ENCODE measurements at places on chromosomes 1 and 21.

GRCh38 chr1:216057063-216057462 lies 366.2 kb downstream of the USH2A start:
- DNase-seq, result no peak

- DNase-seq, result peak; percentile 16
These were observed 61.9 kb downstream of the WNT9A start for GRCh38 chr1:227885648-227886502.

DNA sequence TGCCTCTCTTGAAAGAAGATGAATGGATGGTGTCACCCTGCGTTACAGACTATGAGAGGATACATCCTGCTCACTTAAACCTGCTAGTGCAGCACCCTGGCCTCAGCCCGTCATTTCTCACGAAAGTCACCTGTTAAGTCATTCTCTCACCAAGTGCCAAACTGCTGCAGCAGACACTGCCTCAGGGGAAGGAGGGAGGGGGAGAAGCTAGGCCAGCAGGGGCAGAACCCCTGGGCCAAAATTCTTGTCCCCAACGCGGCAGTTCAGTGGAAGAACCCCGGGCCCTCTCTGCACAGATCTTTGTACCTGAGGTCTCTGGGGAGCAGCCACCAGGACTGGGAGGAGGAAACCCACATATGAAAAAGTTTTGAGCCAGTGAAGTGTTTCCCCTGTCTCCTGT lies 37.6 kb downstream of the SYT6 start:
- DNase-seq, result no peak

GRCh38 chr1:41431490-41432350 lies 52.8 kb downstream of the EDN2 start:
- DNase-seq, result no peak

DNA sequence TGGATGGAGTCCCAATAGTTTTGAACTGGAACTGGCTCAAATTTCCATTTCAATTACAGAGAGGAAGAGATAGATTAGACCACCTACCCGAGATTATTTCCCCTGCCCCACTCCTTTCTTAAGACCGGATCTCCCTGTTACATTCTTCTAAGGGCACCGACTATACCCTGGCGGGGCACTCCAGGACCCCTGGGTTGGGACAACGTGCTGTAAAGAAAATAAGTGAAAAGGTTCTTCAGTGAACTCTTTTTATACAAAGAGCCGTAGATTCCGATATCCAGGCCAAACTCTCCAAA lies 6.7 kb downstream of the NR5A2 start:
- no peak for DNase-seq

DNA sequence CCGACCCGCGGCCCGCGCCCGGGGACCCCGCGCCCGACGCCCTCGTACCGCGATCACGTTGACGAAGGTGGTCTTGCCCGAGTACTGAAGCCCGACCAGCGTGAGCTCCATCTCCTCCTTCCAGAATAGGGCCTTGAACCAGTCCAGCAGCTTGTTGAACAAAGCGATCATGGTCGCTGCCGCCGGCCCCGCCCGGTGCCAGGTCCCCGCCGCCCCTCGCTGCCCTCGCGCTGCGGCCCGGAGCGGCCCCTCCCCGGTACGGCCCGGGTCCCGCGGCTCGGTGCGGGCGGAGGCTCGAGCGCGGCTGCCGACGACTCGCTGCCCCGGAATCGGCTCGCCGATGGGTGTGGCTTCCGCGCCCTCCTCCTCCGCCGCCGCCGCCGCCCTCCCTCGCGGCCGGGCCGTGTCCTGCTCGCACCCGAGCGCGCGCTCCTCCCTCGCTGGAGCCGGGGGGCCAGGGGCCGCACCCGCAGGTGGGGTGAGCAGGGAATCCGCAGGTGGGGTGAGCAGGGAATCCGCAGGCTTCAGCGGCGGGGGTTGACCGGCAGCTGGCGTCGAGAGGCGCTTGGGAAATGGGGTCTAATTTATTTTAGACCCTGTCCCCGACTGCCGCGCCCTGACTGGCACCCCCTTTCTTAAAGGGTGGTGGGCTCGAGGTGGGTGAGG lies at the start of gene ARL8A:
Gene ARL8A (minus strand): TSS at position 336 of the 666 bp plus-strand sequence. CDS start 165 bp downstream, at position 171.
- peak; percentile 71 for DNase-seq

- no peak for DNase-seq
These were observed 22.3 kb downstream of the BLZF1 start for GRCh38 chr1:169390303-169390702.

DNA sequence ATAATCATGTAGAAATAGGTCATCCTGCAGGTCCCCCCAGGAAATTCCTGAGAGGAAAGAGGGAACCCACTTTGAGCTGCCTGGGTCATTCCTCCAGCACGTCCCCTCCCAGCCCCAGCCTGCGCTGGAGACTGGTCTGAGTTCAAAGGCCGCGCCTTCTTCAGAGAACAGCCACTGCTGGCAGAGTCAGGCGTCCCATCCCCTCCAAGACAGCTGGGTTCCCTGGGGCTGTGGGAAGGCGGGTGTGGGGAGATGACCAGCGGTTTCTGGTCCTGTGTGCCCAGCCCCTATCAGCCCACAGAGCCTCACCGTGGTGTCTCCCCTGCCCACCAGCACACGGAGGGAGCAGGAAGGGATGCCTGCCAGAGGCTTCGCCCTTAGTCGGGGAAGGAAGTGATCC lies 18.0 kb upstream of the TRAPPC10 start:
- peak; percentile 34 for DNase-seq

DNA sequence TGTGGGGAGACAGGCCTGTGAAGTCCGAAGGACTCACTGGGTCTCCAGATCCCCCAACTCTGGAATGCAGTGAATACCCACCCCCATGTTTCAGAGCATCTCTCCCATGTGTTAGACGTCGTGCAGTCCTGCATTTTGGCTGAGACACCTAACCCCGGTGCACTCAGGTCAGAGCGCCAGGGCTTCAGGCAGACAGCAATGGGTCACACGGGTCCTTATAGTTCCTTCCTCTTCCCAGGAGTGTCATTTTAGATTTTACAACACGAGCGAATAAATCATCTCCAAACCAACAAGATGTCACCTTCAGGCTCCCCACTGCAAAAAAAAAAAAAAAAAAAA lies 5.1 kb downstream of the PRRX1 start:
- DNase-seq, result no peak

DNA sequence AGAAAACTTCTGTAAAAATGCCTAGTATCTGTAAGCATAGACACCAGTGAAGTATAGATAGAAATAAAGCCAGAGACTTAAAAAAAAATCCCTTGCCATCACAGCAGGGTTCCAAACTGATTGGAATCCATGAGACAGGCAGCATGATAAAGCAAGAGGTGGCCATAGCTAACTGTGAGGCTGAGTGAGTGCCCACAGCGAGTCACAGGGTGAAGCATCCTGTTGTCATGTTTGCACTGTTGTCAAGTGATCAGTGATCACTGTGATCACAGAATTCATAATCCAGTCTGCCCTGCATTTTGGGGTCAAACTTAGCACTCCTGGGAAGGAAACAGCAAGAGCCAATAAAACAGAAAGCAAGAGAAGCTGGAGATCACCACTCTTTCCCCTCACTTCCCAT lies 33.3 kb downstream of the LRRC8B start:
- DNase-seq, result no peak

- no peak for DNase-seq
These were observed 41.3 kb upstream of the KIF21B start for GRCh38 chr1:201064806-201065205.

- DNase-seq, result no peak
These were observed 2.1 kb downstream of the BRINP2 start for GRCh38 chr1:177172866-177173265.

- DNase-seq, result no peak
These were observed 105.2 kb upstream of the HMGB4 start for GRCh38 chr1:33758698-33759097.

DNA sequence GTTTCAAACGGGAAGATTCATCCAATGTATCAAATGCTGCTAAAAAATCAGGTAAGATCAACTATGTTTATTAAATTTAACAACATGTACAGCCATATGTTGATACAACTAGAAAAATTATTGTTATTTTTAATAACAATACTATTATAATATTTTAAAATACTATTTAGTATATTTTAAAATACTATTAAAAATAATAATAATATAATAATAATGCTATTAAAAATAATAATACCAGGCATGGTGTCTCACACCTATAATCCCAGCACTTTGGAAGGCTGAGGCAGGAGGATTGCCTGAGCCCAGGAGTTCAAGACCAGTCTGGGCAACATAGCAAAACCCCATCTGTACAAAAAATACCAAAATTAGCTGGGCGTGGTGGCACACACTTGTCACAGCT lies 54.6 kb downstream of the CATSPERE start:
- no peak for DNase-seq

GRCh38 chr1:168134642-168135041 lies 2.1 kb downstream of the GPR161 start:
- DNase-seq, result no peak

DNA sequence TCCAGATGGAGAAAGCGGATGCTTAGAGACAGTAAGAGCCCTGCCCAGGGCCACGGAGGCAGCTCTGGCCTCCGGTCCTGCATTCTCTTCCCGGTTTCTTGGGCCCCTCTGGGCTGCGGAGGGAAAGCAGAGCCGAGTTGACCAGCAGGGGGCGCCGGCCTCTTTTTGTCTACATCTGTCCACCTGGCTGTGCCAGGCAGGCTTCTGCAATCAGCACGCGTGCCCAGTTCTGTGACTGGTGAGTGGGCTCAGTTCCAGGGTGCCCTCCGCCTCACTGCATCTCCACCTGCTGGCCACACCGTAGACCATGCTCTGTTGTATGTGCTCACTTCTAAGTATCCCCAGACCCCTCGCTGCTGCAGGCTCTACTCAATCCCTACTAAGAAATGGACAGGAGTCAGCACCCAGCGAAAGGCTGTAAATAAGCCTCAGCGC lies 6.7 kb upstream of the HUNK start:
- DNase-seq, result peak; percentile 75

DNA sequence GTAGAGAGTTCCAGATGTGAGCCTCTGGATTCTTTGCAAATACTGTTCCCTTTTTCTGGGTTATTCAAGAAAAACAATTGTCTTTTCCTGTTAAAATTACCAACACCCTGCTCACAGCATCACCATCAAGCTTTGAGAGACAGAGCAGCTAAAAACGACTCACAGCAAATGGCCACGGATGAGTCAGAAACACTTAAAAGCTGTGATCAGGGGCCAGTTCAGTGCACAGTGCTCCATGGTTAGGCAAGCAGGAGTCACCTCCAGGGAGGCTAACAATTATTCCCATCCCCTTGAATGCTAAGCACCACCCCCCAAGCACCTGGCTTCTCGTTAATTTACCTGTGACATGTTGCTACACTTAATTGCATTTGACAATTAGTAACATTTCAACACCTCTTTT lies 128.4 kb upstream of the CAMK1G start:
- DNase-seq, result no peak

- no peak for DNase-seq
These were observed 84.3 kb upstream of the COA6 start for GRCh38 chr1:234288946-234289345.

GRCh38 chr1:153545067-153546055 lies at the start of gene S100A4:
TSS of gene S100A4 (minus strand) at chr1:153545806. CDS start at chr1:153544794, 1,012 bp downstream.
- DNase-seq, result peak; percentile 96

DNA sequence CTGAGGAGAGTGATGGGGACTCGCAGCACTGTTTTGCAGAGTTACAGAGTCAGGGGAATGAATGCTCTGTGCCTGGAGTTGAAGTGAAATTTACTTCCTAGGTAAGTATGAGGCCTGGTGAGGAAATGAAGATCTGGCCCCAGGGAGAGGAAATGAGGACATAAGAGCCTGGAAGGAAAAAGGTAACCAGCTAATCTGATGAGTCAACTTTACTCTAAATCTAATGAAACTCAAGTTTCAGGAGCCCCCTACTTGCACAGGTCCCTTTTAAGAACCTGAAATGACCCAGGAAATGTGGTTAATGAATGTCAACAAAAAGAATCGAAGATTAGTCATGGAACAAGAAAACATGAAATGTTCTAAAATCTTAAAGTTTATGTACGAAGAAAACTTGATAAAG lies 599.0 kb downstream of the AGBL4 start:
- no peak for DNase-seq

DNA sequence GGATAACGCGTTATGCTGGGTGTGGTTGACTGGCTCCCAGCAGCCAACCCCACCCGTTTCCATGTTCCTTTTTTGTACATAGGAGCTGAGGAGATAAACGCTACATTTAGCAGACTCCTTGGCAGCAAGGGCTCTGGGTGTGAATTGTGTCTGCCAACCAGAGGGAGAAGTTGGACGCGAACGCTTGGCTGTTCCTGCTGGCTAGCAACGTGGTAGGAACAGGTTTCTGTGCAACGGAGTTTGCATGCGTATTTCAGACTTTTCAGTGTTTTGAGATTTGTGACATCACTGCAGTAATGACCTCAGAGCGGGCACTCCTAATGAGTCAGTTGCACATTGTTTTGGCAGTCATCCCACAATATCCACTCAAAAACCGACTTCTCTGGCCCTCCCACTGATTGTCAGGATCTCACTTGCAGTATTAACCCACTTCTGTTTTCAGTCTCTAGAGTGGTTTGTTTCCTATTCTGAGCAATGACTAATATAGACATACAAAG lies 98.7 kb upstream of the RGS1 start:
- DNase-seq, result no peak

GRCh38 chr1:184866586-184866985 lies 107.7 kb downstream of the NIBAN1 start:
- DNase-seq, result no peak

DNA sequence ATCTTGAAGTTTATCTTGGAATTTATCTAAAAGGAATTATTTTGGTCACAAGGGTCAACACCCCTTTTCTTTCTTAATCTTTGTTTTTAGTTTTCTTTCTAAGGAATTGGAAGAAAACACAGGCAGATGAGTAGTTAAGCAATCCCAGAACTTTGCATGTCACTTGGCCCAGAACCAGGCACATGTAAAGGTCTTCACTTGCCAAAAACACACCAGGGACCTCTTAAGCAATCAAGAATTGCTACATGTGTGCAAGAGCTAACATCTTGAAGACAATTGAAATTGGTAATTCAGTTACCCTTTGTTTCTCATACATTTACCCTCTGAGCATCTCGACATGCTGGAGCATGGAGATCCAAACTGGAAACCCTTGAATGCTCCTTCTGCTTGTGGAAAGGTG lies 114.2 kb downstream of the ZC3H11B start:
- no peak for DNase-seq

GRCh38 chr1:32311709-32312393 lies 20.0 kb downstream of the HDAC1 start:
- no peak for DNase-seq

DNA sequence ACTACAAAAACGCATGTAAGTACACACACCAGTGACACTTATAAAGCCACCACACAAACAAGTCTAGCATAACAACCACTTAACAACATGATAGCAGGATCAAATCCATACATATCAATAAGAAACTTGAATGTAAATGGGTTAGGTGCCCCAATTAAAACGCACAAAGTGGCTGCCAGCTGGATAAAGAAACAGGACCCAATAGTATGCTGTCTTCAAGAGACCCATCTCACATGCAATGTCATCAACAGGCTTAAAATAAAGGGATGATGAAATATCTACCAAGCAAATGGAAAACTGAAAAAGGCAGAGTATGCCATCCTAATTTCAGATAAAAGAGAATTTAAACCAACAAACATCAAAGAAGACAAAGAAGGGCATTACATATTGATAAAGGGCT lies 109.6 kb downstream of the SLC5A9 start:
- DNase-seq, result no peak

DNA sequence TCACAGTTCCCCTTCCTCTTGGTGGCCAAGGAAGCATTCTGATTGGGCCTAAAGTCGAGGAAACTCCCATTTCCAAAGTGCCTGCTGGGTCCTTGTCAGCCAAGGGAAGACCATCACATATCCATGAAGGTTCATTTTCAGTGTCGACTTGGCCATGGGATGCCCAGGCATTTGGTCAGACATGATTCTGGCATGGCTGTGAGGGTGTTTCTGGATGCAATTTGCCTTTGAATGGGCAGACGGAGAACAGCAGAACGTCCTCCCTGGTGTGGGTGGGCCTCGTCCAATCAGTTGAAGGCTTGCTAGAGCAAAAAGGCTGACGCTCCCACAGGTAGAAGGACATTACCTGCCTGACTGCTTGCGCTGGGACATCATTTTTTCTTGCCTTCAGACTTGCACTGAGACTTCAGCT lies 48.3 kb upstream of the LBR start:
- no peak for DNase-seq
